ENCODE measurements at places on chromosomes 11 and 22.

GRCh38 chr22:44592126-44592823 lies 94.2 kb upstream of the RTL6 start:
- DNase-seq, result no peak

- DNase-seq, result no peak
These were observed 356.3 kb downstream of the FAT3 start for GRCh38 chr11:92580908-92581307.

DNA sequence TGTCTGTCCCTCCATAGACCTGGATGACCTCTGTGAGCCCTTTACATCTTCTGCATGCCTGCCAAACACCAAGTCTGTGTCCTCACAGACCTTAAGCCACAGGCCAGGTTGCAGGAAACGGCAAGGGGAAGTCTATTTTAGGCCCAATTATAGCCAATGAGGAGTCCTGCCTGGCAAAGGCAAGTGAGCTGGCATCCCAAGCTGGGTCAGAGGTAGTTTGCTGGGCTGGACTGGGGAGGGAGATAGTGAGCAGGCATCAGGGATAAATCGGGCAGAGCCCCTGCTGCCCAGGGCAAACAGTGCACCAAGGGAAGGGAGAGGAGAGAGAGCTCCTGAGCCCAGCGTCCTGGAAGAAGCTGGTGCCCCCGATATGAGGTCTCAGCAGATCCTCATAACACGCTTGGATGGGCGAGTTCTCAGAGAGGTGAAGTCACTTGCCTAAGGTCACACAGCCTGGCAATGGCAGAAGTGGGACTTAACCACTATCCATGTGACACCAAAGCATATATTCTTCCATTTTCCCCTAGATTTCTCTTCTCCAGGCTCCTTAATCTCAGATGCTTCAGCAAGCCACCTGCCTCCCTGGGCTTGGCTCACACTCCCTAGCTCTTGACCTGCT lies 3.7 kb upstream of the RELT start:
- no peak for DNase-seq

DNA sequence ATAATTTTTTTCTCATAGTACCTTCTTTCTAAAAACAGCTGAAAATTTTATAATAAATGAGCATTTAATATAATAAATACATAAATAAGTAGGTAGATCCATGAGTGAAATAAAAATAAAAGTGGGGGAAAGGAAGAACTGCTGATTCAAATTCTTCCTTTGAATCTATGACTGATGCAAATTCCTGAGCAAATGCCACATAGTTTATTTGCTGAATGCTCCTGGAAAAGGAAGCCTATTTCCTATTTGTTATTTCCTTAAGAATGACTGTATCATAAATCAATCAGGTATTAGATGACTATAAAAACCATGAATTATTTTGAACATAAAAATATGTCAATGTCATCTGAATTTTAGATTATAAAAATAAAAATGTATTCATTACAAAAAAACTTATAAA lies 16.6 kb downstream of the BTBD10 start:
- no peak for DNase-seq

Measured in effector CD8-positive, alpha-beta T cell (primary cell).